Right renal pelvis (tissue), 4 donors: ENCODE measurements at places on chromosomes 2 and 18.

GRCh38 chr18:2968606-2969005, 44.3 kb downstream of the LPIN2 start:
- DNase-seq, result no peak

GRCh38 chr2:206890179-206890578, 49.1 kb upstream of the CPO start:
- DNase-seq, result no peak

- DNase-seq, result no peak
These were observed 42.2 kb upstream of the EPHA4 start for GRCh38 chr2:221614274-221614673.

GRCh38 chr18:67142604-67143003, 373.9 kb downstream of the DSEL start:
- DNase-seq, result no peak

- no peak for DNase-seq
These were observed 10.7 kb upstream of the DSG3 start for GRCh38 chr18:31436825-31437224.

GRCh38 chr2:16553226-16553625, 112.4 kb downstream of the CYRIA start:
- DNase-seq, result no peak

- DNase-seq, result no peak
These were observed 771.7 kb downstream of the ADCYAP1 start for GRCh38 chr18:1676387-1676786.

DNA sequence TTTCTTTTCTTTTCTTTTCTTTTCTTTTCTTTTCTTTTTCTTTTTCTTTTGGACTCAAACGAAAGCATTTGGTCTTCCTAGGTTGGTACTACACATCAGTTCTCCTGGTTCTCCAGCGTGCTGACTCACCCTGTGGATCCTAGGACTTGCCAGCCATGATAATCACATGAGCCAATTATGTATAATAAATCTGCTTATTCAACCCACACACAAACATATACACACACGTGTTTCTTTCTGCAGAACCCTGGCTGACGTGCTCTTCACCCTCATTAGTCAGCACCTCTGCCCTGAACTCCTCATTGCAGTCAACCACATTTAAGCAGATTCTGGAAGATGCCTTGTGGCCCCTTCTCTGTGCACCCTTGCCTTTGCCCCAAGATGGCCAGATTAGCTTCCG, 162.4 kb upstream of the MYT1L start:
- no peak for DNase-seq

GRCh38 chr18:76480913-76481312, 14.1 kb downstream of the ZNF516 start:
- DNase-seq, result no peak

- DNase-seq, result no peak
These were observed 12.0 kb upstream of the CASP8 start for GRCh38 chr2:201248288-201248844.

DNA sequence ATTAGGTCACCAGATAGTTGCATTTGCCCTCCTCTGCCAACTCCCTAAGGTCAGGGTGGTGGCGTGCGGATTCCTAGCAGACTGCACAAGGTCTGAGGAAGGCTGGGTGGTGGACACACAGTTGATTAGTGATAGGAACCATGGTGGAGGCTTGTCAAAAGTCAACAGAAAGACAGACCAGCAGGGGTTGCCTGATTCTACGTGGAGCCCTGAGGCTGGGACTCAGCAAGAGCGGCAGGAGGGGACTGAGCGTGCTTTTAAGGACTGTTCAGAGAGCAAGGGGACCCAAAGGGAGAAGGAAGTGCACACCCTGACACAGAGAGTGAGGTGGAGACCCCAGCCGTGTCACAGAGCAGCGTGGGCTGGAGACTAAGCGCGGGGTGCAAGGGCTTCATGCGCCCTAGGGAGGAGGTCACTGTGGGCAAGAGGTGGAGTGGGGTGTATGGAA, 513.2 kb downstream of the RNF144A start:
- DNase-seq, result no peak

DNA sequence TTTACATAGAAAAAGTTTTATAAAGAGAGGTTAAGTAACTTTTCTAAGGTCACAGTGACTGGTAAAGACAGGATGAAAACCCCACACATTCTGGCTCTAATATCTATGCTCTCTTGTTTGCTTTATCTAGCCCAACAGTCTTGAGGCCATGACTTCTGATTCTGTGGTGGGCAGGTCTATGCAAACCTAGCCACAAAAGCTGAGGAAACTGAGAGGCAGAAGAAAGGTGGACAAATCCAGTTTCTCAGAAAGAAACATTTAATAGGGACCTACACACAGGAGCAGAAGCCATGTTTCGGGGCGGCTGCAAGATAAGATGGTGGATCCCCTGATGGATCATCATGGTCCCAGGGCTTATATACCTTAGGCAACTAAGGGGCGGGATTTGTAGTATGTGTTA, 21.8 kb downstream of the HSPD1 start:
- DNase-seq, result no peak

DNA sequence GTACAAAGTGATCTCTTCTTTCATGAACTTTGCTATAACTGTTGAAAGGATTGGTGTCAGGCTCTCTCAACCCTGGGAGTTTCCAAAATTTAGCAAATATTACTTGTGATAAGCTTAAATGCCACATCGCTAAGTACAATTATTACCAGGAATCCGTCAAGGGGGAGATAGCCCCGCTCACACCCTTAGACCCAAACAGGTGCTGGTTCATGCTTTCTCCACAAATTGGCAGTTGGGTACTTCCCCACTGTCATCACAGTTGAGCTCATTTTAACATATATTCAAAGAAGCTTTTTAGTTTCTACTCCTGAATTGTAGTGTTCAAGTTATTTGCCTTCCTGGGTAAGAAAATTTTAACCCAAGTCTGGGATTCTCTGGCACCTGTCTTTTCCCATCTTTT, 29.8 kb upstream of the EPB41L5 start:
- no peak for DNase-seq

- no peak for DNase-seq
These were observed 1.3 kb upstream of the PPM1B start for GRCh38 chr2:44167311-44167907.

- DNase-seq, result no peak
These were observed 59.4 kb downstream of the STK39 start for GRCh38 chr2:168188002-168188401.

DNA sequence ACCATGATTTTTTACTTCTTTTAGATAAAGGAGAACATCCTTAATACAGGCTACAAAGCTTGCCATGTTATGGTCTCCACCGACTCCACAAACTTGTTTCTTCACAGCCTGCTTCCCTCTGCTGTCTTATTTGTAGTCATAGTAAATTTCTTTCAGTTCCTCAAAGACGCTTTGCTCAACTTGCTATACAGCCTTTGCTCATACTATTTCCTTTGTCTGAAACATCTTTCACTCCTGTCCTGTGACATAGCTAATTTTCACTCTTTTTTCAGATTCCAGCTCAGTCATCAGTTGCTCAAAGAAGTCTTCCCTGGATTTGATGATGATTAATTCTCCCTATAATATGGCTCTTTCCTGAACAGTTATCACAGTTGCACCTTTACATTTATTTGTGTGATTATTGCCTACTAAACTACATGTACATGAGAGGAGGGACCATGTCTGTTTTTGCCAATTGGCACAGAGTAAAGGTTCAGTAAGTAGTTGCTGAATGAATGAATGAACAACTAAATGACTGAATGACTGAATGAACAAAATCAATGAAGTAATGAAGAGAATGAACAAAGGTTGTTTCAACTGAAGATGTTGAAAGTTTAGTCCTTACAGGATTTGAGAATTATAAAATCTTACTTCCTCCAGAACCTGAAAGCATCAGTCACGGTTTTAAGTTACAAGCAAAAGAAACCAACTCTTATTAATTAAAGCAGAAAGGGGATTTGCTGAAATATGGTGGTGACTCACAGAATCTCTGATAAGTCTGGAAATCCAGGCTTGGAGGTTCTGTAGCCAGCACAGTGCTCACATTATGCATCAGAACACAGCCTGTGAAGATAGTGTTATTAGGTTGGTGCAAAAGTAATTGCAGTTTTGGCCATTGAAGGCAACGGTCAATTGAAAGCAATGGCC, 186.4 kb upstream of the FAM98A start:
- DNase-seq, result no peak

DNA sequence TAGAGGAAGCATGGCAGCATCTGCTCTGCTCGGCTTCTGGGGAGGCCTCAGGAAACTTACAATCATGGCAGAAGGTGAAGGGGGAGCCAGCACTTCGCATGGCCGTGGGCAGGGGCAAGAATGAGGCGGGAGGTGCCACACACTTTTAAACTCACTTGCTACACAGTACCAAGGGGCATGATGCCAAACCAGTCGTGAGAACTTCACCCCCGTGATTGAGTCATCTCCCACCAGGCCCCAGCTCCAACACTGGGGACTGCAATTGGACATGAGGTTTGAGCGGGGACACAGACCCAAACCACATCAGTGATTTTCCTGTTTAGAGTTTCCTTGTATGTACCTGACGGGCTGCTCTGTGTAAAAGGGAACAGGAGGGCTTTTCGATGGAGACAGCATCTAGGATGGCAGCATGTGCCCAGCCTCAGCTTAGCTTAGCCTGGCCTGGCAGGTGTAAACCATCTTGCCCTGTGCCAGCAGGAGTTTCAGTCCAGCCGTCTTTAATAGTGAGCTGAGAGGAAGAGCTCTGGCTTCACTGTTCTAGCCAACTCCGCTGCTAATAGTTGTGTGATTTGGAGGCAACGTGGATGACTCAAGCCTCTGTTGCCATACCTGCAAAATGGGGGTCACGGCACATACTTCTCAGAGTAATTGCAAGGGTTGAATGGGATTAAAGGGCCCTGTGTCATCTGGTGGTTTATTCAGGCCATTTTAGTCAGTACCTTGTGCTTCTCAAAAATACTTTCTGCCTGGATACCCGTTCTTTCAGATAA, 101.8 kb downstream of the ASAP2 start:
- no peak for DNase-seq

- DNase-seq, result no peak
These were observed 428.0 kb downstream of the FBXO15 start for GRCh38 chr18:73719611-73720010.

GRCh38 chr2:223217373-223217772, 165.4 kb downstream of the KCNE4 start:
- DNase-seq, result no peak

GRCh38 chr2:45388541-45389100, 222.4 kb downstream of the SRBD1 start:
- DNase-seq, result no peak

DNA sequence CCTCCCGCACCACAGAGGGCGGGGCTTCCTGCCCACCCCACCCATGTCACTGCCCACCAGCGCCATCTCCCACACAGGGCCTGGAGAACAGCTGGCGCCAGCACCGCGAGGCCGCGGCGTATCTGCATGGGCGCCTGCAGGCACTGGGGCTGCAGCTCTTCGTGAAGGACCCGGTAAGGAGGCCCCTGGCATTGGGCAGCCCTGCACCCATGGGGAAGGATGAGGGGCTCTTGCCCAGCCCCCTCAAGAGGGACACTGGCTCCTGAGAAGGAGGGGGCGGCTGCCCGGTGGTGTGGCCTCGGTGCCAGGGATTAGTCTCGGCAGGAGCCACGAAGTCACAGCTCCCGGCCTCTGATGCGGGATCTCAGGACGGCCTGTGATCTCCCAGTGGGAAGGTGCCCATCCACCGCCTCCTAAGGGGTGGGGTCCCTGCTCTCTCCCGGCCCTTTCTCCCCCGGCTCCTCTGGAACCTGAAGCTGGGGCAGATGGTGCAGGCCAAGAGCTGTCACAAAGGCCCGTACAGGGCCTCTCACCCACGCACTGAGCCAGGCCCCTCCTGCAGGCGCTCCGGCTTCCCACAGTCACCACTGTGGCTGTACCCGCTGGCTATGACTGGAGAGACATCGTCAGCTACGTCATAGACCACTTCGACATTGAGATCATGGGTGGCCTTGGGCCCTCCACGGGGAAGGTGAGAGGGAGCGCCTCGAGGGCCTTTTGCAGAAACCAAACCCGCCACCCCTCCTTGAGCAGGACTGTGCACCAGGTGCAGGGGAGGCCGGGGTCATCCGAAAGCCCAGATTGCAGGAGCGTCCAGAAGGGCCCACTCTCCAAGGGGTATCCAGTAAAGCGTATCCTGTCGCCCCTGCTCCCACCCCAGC, 9.1 kb downstream of the AGXT start:
- no peak for DNase-seq

GRCh38 chr2:36731941-36732672, 35.6 kb downstream of the VIT start:
- no peak for DNase-seq

- no peak for DNase-seq
These were observed 50.3 kb upstream of the TLK1 start for GRCh38 chr2:171210864-171211431.

GRCh38 chr18:25650201-25650941, 298.4 kb upstream of the ZNF521 start:
- no peak for DNase-seq

GRCh38 chr2:216787851-216788540, 71.9 kb downstream of the TNP1 start:
- no peak for DNase-seq

GRCh38 chr2:205076405-205076804, 531.1 kb downstream of the PARD3B start:
- no peak for DNase-seq

GRCh38 chr2:241381872-241382271, 25.8 kb downstream of the FARP2 start:
- DNase-seq, result no peak

DNA sequence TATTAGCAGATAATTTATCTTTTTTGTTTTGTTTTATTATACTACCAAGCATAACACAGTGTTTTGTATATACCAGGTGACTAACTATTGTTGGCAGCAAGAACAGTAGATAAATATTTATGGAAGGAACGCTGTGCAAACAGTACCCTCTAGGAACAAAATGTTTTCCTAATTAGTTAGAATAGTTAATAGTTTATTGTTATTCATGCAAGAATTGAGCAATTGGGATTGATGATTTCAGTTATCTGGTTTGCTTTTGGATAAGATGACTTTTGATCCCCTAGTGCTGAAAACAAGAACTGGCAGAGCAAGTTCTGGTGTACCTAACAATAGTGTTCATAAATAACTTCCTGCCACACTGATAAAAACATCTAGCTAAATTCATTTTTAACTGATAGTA, 323.3 kb downstream of the TGIF1 start:
- DNase-seq, result no peak

GRCh38 chr2:48391616-48392015, 138.3 kb upstream of the STON1 start:
- DNase-seq, result no peak

GRCh38 chr2:32965523-32966171, 18.9 kb downstream of the LTBP1 start:
- DNase-seq, result no peak

- DNase-seq, result no peak
These were observed 46.8 kb upstream of the PXDN start for GRCh38 chr2:1791006-1791605.

DNA sequence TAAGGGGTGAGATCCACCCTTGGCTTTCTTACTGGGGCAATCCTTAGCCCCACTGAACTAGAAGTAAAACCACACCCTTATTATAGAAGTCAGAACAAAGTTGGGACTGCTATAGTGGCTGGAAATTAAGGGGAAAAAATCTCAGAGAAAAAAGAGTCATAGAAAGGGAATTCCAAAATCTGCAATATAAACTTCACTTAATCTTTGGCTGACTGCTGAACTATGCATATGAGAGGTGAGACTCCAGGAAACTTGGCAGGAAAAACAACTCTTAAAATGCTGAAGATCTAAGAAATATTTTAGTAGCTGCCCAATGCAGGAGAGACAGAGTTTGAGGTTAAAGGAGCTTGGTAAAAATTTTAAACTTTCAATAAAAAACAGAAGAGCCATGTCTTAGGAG, 201.8 kb upstream of the FN1 start:
- DNase-seq, result no peak
